Stimulated activated CD4-positive, alpha-beta T cell treated with anti-CD3 and anti-CD28 coated beads, Interleukin-15, amount 100 ng/mL, for 48 hours (primary cell): ENCODE measurements at places on chromosomes 6 and 20.

GRCh38 chr20:47141350-47141921 is 215.1 kb downstream of the ZMYND8 start:
- DNase-seq, result no peak

DNA sequence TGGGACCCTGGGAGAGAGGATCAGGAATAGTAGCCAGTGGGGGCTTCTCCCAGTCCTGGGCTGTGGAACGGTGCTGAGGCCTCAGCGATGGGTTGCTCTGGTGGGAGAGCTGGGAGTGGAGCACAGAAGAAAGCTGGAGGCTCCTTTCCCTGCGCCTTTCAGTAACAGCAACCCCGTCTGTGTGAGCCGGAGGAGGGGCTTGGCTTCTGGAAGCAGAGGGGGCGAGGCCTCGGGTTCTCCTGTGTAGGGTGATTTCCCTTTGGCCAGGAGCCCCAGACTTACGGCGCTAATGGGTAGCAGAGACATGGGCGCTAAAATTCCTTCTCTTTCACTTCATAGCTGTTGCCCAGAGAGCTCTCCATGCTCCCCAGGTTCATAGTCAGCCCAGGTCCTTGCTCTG is 55.0 kb downstream of the DAAM2 start:
- no peak for DNase-seq

GRCh38 chr6:69129046-69129445 is 494.0 kb downstream of the ADGRB3 start:
- no peak for DNase-seq

GRCh38 chr6:143279385-143279784 is 171.1 kb downstream of the ADAT2 start:
- DNase-seq, result no peak

GRCh38 chr6:122392564-122393350 is 6.7 kb upstream of the HSF2 start:
- no peak for DNase-seq

DNA sequence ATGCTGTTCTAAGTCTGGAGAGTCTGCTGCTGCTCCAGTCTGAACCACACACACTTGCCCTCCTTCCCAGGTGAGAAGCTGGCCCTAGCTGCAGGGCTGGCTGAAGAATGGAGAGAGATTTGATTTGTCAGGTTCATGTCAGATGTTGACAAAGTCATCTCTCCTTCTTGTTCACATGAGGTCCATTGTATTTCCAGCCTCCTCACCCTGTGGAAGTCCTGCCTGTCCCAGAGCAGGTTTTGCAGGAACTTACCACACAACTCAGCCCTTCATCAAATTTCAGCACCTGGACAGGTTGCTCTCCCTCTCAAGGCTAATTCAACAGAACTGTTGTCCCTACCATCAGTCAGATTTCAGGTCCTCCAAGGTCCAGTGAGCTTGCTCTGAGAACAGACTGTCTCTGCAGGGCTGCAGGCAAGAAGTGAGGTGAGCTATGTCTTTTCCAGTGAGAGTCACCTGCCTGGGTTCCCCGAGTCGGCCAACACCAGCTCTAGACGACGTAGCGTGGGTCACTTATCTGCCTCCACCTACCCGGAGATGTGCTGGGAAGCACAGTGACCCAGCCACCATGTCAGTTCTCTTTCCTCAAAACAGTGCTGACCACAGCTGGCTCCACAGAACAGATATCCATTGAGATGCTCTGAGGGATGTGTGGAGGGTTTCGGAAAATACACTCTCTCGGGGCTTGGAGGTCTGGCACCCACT is 58.0 kb upstream of the CD93 start:
- DNase-seq, result no peak

DNA sequence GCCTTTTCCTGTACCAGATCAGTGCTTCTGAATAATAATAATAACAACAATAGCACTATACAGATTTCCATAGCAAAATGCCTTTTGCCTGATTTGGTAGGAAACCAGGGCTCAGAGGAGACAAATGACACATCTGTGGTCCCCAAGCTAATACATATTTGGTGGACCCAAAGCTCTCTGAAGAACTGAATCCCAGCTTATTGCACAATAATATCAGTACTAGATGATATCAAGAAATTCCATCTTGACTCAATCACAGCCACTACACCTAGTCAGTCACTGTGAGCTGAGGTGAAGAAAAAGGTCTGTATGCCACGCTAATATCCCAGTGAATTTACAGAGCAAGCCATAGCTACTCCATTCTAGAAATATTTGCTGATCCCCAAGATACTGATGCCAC is 270.6 kb upstream of the RIN2 start:
- no peak for DNase-seq

DNA sequence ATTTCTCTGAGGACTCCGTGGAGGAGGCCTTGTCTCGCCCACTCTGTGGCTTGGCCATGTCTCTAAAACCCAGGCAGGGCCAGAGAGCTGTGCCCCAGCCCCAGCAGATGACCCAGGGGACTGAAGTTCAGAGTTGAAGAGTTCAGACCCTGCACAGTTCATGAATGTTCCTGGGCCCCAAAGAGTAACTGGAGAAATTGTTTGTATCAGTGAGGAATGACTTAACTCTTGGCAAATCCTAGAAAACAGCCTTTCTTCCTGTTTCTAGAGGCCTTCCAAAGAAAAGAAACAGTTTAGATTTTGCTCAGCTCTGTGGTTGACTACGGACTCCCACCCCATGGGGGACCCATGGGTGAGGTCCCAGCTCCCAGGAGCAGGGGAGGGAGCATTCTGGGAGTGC is 62.1 kb upstream of the EYA2 start:
- DNase-seq, result no peak

GRCh38 chr6:132484680-132485018 is 28.3 kb downstream of the STX7 start:
- no peak for DNase-seq

- no peak for DNase-seq
These were observed 36.6 kb downstream of the DUSP22 start for GRCh38 chr6:328924-329323.

DNA sequence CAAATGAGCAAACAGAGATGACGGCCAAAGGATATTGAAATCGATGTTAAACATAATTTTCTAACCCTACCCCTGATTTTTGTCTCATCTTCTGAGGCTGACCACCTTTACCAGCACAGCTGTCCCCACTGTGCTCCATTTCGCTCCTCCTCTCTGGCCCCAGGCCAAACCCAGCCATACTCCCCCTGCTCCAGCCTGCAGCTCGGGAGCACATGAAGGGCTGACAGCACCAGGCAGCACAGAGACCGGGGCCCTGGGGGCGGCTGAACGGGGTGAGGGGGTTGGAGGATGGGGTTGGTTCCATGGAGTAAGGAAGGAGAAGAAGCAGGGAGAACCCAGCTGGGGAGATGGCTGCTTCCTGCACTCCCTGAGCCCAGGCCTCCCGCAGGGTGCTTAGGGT is 3.2 kb upstream of the NCR2 start:
- DNase-seq, result no peak

GRCh38 chr6:3318821-3319540 is 60.2 kb downstream of the PSMG4 start:
- DNase-seq, result no peak

DNA sequence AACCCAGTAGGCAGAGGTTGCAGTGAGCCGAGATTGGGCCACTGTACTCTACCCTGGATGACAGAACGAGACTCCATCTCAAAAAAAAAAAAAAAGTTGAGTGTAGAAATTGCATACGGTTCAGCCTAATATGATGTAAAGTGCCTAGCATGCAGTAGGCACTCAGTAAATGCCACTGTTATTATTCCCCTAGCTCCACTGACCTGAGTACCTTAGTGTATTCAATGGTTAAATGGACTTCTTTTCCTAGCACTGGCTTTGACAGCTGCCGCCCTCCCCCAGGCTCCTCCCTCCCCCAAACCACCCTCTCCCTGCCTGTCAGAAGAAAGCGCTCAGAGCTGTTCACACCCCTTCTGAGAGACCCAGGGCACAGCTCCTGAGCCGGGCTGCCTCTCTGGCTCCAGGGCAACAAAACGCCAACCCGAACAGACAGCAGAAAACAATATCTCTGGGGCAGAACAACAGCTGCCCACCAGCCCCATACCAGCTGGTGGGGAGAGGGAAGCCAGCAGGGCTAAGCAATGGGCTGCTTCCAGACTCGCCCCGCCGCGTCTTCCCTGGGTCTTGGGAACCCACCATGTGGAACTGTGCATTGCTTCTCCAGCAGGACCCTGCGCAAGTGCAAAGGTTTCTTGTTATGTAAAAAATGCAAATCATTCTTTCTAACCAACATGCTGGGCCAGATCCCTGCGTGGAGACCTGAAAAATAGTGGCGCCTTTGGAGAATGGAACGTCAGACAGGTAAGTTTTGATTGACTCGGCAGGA is 4.5 kb downstream of the CPNE5 start:
- DNase-seq, result no peak

GRCh38 chr6:141267420-141267819 is 865.3 kb upstream of the GJE1 start:
- no peak for DNase-seq

- DNase-seq, result no peak
These were observed 225.0 kb upstream of the TENT5A start for GRCh38 chr6:81977486-81977885.

DNA sequence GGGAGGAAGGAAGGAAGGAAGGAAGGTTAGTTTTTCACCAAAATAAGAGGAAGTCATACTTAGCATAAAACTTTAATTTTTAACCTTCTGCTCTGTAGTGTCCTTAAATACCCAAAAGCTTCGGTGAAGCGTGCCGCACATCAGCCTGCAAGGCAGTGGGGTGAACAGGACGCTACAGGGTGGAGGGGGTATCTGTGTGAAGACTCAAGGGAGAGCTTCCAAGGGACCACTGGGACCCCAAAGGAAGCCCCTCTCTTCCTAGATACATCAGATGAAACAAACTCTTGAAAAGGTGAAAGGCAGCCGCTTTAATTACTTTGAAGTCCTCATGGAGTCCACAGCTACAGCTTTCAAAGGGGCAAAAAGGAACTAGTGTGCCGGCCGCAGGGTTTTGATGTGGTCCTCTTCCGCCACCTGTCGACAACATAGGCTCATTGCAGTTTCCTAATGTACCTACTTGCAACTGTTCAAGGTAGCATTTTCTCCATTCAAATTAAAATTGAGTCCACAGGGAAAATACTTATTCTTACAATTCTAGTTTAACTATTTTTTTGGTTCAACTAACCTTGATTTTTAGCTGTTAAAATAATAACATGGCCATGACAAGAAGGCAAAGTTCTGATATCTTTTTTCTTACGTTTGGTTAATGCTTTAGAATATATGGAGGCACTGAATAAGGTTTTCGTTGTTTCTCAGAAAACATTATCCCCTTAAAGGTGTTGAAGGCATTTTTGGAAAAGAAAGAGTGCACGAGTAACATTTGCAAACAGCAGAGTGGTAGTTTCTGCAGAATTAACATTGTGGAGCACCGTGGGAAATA is 135.0 kb upstream of the RIPOR2 start:
- DNase-seq, result peak; percentile 65

- DNase-seq, result no peak
These were observed 25.3 kb upstream of the CD93 start for GRCh38 chr20:23111307-23111943.

DNA sequence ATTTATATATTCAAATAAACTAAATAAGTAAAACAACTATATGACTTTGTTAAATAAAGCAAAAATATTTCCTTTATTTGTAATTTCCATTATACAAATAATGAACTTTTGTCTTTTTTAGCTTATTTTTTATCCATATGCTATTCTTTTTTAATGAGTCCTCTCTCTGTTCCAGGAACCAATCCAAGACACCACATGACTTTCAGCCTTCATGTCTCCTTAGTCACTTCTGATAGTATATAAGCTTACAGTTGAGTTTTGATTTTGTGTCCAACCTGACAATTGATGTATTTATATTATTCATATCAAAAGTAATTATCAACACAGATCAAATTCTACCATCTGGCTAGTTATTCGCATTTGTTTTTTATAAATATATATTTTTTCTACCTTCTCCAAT is 582.3 kb upstream of the GJE1 start:
- DNase-seq, result no peak

- DNase-seq, result no peak
These were observed 50.8 kb upstream of the NRN1 start for GRCh38 chr6:6057442-6058053.

- DNase-seq, result no peak
These were observed 34.0 kb upstream of the THBS2 start for GRCh38 chr6:169287675-169288074.

DNA sequence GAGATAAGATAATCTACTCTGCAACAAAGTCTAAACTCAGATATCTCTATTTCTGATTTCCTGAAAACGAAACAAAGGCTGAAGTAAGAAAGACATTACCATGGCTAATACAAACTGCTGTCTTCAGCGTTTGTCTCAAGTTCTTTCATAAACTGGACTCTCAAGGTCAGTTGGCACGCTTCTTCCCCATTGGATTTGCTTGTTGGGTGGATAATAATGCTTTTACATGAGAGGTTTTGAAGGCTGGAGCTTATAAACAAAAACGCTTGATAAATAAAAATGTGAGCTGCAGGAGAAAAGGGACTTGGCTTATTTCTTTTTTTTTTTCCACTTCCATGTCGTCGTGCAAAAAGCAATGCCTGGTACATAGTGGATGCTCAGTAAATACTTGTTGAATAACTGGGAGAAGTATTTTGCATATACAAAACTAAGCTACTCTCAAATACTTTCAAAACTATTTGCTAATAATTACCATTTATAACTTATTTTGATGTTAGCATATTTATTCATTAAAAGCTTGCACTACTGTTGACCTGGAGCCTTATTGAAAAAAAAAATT is 65.7 kb upstream of the EEF1A1 start:
- DNase-seq, result no peak

DNA sequence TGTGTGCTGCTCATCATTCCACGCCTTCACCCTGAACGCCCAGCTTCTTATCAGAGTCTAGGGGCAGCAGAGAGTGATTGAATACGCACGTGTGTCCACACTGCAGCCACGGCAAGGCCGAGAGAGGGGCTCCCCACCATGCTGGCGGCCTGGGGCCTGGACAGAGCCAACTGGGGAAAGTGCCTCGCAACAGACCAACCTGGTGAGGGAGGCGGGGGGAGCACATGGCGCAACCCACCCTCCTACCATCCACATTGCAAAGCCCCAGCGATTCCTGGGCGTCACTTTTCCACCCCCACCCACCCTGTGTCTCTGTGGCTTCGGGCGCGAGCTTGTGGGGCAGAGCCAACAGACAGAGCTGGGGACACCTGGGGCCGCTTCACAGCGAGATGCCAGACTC is 66.4 kb upstream of the DUSP22 start:
- no peak for DNase-seq

- peak; percentile 62 for DNase-seq
These were observed 121.5 kb upstream of the NEDD9 start for GRCh38 chr6:11353921-11354389.

- no peak for DNase-seq
These were observed 213.2 kb upstream of the MANEA start for GRCh38 chr6:95364016-95364604.

DNA sequence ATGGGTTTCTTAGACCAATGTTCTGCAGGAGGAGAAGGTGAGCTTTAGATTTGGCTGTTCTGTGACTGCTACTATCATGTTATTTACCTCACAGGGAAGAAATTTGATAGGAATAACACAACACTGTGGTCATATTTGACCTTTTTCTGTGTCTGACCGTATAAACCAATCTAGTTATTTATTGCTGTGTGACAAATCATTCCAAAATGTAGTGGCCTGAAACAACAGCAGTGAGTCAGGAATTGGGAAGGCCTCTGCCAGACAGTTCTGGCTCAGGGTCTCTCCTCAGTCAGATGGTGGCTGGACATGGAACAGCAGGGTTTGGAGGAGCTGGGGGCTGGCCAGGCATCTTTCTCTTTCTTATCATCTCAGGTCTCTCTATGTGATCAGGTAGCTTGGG is 33.0 kb downstream of the RIPOR2 start:
- no peak for DNase-seq

GRCh38 chr6:33902457-33902853 is 98.7 kb upstream of the MLN start:
- DNase-seq, result no peak

GRCh38 chr20:5877128-5877527 is 73.2 kb downstream of the TRMT6 start:
- no peak for DNase-seq
